ENCODE measurements at places on chromosomes 4 and X. TPM values are rescaled to one million over a fixed set of nuclear protein-coding genes. Genes with fewer than 3 reads are reported as not detected.

- DNase-seq = peak; percentile 6
Measured at GRCh38 chr4:72971572-72971971, 97.9 kb downstream of the COX18 start.

DNA sequence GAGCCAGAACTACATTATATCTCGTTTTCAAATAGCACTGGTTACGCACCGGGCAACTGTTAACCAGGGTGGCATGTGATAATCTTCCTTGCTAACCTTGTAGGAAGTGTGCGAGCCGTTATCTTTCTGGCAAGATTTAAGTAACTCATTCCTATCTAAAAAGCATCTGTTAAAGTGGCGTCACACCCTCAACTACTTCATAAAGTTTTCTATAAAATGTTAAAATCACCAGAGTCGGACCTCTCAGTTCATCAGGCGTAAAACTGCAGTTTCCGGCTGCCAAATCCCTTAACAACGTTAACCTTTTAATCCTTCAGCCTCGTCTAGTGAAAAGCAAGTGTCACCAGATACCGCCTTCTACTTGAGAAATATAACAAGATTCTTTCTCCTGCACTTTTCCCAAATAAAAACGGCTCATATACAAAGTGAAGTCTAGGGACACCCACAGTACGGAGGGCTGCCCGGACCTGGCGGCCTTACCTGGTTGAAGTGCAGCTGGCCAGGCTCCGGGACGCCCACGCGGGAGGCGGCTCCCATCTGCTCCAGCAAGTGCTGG lies 1.2 kb downstream of the SLC39A8 start:
- DNase-seq = no peak

DNA sequence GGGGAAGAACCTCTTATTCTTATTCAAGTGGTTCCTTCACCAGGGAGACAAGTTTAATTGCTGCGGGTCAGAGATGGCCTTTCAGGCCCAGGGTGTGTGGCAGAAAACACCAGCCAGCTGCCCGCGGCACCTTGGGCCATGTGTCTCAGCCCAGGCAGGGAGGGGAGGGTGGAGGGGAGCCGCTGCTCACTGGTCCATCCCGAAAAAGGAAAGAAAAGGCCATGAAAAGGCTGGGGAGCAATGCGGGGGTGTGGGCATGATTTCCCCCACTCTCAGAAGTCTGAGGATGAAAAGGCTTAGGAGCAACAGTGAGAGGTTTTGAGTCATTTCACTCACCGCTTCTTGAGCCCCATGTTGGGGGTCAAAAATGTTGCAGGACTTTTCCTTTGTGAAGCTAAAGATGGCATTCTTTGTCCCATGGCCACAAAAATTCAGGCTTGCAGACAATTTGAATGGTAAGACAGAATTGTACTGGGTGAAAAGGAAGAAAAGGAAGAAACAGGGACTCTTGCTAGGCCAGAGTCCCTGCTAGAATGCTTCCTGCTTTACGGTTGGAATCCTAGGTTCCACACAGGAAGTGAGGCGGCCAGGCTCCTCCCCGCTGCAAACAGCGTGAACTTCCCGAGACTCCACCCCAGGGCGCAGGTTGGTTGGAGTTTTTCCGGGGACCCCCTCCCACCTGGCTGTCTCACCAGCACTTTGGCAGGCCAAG lies 17.4 kb upstream of the FAM47E start:
- no peak for DNase-seq

DNA sequence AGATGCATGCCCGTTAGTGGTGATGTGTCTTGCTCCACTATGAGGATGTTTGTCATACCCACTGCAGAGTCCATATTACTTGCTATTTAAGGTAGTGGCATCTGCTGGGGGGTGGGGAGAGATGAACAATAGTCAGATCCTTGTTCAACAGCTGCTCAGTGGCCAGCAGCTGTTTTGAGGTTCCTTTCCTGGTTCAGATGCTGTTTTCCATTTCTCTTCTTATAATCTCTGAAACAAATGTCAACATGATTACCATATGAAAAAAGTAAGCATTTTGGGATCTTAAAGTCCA lies 1567.9 kb upstream of the TENM3 start:
- DNase-seq = no peak

DNA sequence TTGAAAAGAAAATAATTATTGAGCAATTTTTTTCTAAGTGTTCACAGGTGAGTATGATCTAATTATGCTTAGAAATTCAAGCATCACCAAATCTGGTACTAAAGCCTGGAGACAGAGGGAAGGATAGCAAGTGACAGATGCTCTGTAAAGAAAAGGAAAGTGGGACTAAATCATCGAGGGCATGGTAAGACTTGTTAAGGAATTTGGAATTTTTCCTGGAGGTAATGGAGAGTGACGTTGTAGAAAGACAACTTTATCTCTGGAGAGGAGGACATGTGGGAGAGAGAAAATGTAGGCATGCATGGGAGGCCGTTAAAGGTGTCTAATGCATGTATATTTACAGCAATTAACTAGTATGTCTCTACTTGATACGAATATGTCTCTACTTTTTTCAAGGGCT lies 333.2 kb upstream of the ATOH1 start:
- no peak for DNase-seq

- no peak for DNase-seq
Measured at GRCh38 chr4:105641845-105642244, 66.6 kb downstream of the INTS12 start.

- DNase-seq = no peak
Measured at GRCh38 chr4:158621729-158622128, 50.0 kb downstream of the C4orf46 start.

- DNase-seq = no peak
Measured at GRCh38 chrX:44971674-44972073, 98.7 kb downstream of the KDM6A start.

The TMEM271 gene
- total RNA-seq = not detected

The NWD2 gene
- not detected for total RNA-seq

The GYG2 gene
- total RNA-seq = 1.7 TPM

All from PC-9 (cell line).